Activated CD4-positive, alpha-beta T cell treated with anti-CD3 and anti-CD28 coated beads for 1 hour (primary cell): ENCODE measurements at places on chromosomes 5 and 9.
A peak's percentile ranks its signal among the peaks of the same experiment; 100 is the strongest.

GRCh38 chr9:112198646-112199045 lies 23.5 kb upstream of the SUSD1 start:
- DNase-seq, result no peak

DNA sequence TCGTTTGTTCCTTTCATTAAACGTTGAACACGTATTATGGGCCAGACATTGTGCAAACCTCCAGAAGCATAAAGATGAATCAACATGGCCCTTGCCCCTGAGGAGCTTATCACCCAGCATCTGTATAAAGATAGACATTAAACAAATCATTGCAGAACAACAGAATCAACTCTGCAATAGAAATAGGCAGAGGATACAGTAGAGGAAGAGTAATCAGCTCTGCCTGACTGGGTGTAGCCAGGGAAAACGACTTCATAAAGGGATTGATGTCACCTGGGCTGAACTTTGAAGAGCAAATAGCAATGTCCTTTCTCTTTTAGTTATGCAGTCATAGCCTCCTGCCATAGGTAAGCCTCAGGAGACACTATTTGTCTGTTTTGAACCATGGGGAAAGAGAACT lies 13.4 kb downstream of the RGS7BP start:
- DNase-seq, result no peak

- no peak for DNase-seq
These were observed 47.8 kb upstream of the PWWP2A start for GRCh38 chr5:160166973-160167623.

DNA sequence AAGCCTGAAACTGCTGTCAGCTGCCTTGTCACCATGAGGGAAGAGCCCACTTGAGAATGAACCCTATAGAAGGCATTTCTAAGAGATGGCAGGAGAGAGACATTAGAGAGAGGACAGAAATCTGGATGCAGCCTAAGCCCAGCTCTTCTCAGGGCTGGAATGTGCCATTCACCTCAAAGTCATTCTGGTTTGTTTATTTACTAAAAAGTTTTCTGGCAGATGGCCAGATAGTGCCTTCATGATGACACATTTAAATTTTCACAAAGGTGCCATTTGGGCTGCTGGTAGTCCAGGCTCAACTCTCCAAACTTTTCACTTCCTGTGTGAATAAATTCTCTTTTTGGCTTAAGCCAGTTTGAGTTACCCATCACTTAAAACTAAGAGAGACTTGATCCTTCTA lies 144.6 kb upstream of the ZNF366 start:
- no peak for DNase-seq

DNA sequence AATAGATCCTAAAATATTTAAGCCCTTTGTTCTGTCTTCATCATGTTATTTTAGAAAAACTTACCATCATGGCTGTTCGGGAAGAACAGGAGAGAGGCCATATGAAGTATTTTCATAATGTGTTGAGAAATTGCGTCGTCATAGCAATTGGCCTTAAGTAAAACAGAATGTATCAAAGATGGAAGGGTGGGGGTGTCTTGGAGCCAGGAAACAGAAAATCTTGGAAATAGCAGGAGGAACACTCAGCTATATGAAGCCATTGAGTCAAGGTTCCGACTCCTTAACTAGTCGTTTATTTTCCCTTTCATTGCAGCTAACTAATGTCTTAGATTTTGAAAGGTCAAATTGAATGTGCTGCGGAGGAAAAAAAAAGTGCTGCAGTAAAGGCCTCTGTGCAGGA lies 1.3 kb downstream of the SPTAN1 start:
- no peak for DNase-seq

- no peak for DNase-seq
These were observed 1.9 kb downstream of the RAB24 start for GRCh38 chr5:177301503-177302165.

GRCh38 chr5:163938595-163938994 lies 433.2 kb downstream of the MAT2B start:
- no peak for DNase-seq

GRCh38 chr9:126692759-126693427 lies 79.2 kb downstream of the LMX1B start:
- DNase-seq, result no peak

DNA sequence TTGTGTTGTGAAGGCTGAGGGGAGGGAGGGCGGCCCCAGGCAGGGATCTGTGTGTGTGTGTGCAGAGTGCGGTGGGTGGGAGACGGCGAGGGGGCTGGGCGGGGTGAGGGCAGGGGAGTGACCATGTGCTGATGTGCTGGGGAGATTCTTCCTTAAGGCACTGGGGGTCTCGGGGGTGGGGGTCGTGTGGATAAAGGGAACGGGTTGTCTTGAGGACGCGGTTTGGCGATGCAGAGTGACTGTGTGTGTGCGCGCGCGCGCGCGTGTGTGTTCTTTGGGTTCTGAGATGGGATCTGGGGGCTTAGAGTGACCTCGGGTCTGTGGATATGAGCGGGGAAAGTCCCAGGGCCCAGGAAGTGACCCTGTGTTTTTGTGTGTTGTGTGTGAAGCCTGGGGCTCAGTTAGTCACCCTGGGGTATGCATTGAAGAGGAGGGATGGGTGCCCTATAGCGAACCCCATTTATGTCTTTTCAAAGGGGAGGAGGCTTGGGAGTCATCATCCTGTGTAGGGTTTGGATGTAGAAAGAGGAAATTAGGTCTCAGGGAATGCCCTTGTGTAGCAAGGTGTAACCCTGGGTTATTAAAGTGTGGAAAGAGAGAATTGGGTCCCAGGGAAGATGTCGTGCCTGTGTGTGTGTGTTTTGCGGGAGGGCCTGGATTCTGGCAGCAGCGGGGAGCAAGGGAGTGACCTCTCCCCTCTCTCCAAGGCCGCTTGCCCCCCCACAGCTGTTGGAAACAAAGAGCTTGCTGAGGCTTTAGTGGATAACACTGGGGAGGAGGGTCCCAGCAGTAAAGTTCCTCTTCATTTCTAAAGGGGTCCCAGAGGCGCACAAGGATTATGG lies 1.4 kb downstream of the TMEFF1 start:
- no peak for DNase-seq

DNA sequence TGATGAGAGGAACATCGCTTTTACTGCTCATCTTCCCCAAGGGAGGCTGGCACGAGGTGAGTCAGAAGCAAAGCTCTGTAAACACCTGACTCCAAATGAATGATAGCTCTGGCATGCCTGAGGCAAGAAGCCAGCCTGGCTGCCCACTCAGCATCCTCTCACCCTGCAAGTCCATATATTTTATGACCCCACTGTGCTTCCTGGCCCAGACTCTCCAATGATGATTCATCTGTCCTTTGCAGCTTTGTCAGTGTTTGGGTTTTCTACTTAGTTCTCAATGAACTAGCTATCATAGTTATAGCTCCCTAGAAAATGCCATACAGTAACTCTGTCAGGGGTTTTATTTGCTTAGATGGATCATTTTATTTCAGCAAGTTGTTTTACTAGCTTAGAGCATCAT lies 52.1 kb upstream of the FSTL4 start:
- no peak for DNase-seq

- no peak for DNase-seq
These were observed 49.0 kb downstream of the STOM start for GRCh38 chr9:121321016-121321503.

GRCh38 chr5:157126-157715 lies 34.1 kb upstream of the LRRC14B start:
- no peak for DNase-seq

- no peak for DNase-seq
These were observed 8.0 kb upstream of the DCP2 start for GRCh38 chr5:112968411-112969106.

DNA sequence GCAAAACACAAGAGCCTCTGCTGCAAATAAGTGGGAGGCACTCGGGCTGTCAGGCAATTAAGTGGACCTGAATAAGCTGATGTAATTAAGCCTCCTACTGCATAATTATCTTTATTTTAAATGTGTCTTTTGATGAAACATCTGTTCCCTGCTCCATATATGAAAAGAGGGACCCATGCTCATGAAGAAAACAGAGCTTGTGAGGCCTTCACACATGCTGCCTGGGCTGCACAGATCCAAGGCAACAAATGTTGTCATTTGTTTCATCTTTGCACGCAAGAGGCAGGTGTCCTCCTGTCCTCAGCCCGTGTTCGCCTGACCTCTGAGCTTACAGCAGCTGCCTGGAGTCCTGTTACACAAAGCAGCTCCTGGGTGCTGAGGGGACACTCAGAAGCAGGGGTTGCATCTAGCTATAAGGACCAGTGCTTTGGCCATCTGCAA lies 381.1 kb downstream of the ZNF608 start:
- DNase-seq, result no peak

DNA sequence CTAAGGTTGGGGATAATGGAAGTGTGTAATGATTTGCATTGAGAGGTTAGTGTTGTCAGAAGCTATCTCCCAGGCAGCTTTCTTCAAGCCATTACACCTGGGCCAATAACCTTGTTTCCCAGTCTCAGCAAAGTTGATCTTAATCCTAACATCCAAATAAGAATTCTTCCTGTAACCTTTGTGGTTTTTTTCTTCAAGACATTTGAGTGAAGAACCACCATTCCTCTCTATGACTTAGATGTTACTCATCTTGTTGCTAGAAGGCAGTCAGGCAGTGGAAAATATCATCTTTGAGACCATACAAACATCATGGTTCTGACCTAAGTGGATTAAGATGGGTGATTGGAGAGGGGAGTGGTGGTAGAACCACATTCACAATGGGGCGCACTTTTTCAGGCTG lies 103.5 kb downstream of the NDUFAF2 start:
- no peak for DNase-seq

- no peak for DNase-seq
These were observed 638 bp downstream of the DIRAS2 start for GRCh38 chr9:90641884-90642487.

DNA sequence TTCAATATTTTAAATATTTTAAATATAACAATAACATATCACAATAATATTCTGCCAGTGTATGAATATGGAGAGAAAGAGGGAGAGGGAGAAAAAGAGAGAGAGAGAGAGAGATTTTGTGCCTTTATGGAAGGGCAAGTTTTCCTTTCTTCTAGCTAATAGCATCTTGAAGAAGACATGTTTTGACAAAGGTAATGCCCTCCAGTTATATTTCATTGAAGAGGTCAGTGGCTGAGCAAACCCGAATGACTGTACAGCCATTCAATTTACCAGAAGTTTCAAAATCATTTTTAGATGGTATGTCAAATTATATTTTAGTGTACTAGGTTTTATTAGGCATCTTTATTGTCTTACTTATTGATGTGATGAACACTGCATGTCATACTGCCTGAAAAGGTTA lies 139.3 kb downstream of the EMB start:
- DNase-seq, result no peak

GRCh38 chr5:135850231-135850630 lies 15.8 kb downstream of the SLC25A48 start:
- no peak for DNase-seq

- no peak for DNase-seq
These were observed 8.7 kb upstream of the GFRA3 start for GRCh38 chr5:138282920-138283742.

DNA sequence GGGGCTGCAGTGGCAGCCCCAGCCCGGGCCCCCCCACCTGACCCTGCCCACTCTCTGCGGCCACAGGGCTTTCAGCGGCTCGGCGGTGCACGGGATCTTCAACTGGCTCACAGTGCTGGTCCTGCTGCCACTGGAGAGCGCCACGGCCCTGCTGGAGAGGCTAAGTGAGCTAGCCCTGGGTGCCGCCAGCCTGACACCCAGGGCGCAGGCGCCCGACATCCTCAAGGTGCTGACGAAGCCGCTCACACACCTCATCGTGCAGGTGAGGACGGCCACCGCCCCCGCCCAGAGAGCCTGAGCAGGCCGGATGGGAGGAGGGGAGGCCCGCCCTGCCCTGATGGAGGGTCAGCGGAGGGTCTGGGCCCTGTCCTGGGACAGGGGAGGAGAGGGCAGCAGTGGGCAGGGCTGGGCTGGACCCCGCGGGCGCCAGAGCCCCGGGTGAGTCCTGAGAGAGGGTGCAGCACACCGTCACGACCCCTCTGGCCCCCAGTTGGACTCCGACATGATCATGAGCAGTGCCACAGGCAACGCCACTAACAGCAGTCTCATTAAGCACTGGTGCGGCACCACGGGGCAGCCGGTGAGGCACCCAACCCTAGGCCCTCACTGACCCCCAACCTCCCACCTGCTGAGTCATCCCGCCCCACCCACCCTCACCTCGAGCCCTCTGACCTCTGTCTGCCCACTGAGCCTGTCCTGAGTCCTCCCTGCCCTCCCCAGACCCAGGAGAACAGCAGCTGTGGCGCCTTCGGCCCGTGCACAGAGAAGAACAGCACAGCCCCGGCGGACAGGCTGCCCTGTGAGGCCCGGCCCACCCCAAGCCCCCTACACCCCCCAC lies 2.7 kb downstream of the SLC34A3 start:
- no peak for DNase-seq

GRCh38 chr9:7549249-7549648 lies 250.3 kb downstream of the DMAC1 start:
- no peak for DNase-seq

DNA sequence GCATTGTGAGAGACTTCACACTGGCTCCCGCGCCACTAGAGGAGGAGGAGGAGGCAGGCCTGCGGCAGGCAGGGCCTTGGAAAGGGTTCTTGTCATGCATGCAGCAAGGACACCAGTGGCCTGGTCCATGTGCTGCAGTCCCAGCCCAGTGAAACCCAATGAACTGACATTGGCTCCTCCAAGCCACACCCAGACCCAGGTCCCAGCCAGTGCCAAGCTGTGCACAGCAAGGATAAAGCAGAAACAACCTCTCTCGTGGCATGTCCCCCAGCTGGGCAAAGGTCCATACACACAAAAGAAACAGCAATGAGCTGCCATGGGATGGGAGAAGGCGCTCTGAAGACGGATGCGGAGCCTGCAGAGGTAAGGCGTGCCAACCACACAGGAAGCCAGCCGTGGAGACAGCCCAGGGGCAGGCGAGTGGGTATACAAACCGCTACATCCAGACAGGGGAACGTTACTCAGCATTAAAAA lies 89.2 kb downstream of the SEMA4D start:
- peak; percentile 60 for DNase-seq

- DNase-seq, result no peak
These were observed 155.0 kb downstream of the PRELID2 start for GRCh38 chr5:145680169-145680568.

- no peak for DNase-seq
These were observed 11.7 kb upstream of the TAS2R1 start for GRCh38 chr5:9641806-9642355.

GRCh38 chr9:86707932-86708510 lies 239.3 kb downstream of the GAS1 start:
- no peak for DNase-seq

GRCh38 chr9:134996591-134997530 lies 79.1 kb upstream of the FCN1 start:
- DNase-seq, result no peak

DNA sequence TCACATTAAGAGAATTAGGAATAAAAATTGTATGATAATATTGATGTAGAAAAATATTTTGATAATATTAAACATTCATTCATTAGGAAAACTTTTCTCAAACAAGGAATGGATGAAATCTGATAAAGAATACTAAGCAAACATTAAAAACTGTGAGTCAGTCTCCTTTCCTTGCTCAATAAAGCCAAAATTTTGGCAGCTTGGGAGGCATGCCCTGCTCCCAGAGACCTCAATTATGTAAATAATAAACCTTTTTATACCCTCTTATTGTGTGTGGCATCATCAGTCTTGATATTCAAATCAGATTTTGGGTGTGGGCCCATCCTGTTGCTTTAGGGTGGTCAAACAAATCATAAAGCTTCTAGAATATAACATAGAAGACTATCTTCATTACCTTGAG lies 36.6 kb upstream of the CCL21 start:
- no peak for DNase-seq
